ENCODE measurements at places on chromosomes 11 and 22.
A peak's percentile ranks its signal among the peaks of the same experiment; 100 is the strongest.

DNA sequence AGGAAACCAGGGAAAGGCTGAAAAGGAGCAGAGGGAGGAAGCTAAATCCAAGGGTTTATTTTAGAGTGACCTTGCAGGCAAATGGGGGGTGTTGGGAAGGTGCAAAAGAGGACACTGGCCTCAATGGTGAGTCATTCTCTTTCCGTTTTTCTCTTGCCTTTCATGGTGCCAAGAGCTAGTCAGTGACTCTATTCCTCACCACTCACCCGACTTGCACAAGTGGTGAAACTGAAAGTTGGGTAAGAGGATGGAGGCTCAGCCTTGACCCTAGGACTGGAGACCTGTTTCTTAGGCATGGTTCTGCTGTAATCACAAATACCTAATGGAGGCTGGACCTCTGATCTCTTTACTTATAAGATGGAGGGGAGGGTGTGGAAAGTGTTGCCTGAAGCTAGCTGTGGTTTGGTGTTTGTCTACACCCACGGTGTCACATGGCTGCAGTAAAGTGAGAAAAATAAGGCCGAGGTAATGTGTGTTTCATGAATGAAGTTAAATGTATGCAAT, 67.3 kb upstream of the CREB3L1 start:
- no peak for DNase-seq

DNA sequence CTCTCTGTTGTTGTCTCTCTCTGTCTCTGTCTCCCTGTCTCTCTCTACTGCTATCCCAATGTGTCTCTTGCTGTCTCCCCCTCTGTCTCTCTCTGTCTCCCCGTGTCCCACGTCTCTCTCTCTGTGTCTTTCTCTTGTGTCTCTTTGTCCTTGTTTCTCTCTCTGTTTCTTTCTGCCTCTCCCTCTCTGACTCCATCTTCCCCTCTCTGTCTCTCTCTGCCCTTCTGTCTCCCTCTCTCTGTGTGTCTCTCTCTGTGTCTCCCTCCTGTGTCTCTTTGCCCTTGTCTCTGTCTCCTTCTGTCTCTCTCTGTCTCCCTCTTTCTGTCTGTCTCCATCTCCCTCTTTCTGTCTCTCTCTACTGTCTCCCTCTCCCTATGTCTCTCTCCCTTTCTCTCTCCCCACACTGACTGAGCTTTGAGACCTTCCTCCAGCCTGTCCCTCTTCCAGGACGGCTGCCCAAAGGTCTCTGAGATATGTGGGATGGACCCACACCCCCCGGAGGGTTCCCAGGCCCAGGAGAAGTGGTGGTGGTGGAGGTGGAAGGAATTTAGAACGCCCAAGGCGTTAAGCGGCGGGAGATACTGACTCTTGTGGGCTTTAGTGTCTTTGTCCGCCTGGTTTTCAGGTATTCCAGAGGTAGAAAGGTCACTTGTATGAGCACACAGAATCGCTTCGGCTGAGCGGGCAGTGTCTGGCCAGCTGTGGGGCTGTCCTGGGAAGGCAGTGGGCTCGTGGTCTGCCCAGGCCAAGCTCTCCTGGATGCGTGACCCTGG, 65.5 kb upstream of the CCND1 start:
- no peak for DNase-seq

DNA sequence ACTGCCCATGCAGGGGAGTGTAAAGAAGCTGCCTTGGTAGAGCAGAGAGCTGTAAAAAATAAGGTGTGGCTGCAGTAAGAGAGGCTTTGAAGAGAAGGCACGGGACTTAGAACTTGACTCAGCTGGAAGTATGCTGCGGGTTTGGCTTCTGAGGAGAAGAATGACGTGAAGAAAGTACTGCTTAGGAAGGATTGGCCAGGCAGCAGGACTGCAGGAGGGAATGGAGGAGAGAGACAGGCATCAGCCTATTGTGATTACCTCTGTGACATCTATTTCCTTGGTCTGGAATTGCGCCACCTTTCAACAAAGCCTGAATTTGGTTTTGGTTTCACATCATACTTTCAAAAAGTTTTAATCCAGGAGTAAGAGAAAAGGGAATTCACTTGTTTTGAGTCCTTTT, 22.5 kb downstream of the PRRG4 start:
- no peak for DNase-seq

GRCh38 chr11:12315024-12315423, 62.3 kb upstream of the PARVA start:
- no peak for DNase-seq

DNA sequence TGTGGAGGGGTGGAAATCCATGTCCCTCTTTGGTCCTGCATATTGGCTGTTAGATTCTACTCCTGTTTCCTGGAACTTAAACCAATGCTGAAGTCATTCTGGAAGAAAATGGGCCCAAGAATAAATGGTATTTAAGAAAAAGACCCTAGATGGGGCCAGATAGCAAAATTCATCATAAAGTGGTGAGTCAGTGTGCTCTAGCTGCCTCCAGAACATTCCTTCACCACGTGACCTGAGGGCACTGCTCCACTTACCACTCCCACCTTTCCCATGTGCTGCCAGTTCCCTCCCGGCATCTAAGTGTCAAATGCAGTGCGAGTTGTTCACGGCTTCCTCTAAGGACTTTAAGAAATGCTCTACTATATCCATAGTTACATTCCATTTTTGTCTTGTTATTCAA, 30.9 kb upstream of the NAP1L4 start:
- DNase-seq, result no peak

- DNase-seq, result no peak
Observed at GRCh38 chr11:66056501-66056900, 4.3 kb downstream of the SF3B2 start.

- peak; percentile 26 for DNase-seq
Observed at GRCh38 chr11:126140926-126141280, 70.5 kb downstream of the RPUSD4 start.

- DNase-seq, result no peak
Observed at GRCh38 chr22:41229730-41230400, 10.9 kb downstream of the CHADL start.

DNA sequence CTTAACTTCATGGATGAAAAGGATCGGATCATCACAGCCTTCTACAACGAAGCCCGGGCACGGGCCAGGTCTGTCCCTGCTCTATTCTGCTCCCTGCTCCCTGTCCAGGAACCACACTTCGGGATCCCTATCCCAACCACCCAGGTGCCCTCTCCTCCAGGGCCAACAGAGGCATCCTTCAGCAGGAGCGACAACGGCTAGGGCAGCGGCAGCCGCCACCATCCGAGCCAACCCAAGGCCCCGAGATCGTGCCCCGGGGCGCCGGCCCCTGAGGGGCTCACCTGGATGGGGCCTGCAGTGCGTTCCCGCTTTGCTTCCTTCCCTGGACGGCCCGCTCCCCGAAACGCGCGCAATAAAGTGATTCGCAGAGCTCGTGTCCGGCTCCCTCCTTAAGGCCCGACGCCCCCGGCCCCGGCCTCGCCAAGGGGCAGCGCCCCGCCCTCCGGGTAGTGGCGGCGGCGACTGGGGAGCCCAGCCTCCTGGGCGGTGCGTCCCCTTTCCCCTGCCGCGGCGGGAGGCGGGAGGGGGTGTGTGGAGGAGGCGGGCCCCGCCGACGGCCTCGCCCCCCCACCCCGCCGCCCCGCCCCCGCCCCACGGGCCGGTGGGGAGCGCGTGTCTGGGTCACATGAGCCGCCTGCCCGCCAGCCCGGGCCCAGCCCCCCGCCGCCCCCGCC, at the start of gene VEGFB:
Gene VEGFB (plus strand): TSS at position 672 of the 674 bp plus-strand sequence. CDS start 250 bp downstream, outside the sequence.
- peak; percentile 52 for DNase-seq

DNA sequence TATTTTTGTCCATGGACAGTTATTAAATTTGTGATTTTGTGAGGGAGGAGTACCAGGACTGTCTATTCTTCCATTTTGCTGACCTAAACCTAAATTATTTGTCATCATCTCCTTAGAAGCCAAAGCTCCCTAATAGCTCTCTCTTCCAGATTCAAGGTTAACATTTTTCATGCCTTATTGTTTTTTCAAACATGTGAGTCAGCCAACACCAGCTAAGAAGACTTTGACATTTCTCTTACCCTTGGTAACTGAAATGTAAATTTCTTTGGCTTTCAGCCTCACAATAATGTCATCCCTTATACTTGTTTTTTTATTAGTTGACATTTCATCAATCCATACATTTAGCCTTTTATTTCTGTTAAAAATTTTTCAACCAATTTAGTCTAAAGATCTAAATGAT, 19.2 kb downstream of the OR52E1 start:
- no peak for DNase-seq

DNA sequence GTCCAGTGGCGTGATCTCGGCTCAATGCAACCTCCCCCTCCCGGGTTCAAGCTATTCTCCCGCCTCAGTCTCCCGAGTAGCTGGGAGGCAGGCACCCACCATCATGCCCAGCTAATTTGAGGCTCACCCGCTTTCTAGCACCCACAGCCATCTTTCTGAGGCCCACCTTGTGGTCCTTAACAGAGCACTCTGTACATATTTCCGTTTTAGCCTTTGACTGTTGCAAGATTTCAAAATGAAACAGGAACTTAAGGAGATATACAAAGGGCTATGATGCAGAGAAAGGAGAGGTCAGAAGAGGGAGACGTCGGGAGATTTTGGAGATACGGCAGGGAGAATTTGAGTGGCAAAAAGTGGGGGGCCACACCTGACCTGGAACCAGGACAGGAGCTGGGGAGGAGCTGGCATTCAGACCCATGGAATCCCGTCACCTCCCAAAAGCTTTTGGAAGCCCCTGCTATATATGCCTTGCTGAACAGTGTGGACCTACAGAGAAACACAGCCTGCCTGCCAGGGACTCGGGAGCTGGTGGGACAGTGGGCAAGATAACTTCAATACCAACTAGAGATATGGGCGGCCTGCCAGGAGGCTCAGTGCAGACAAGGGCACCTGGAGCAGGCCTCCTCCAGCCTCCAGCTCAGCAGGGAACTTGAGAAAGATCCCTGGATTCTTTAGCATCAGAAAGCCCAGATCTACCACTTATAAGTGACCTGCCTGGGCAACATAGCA, 8.0 kb upstream of the CLCF1 start:
- no peak for DNase-seq

GRCh38 chr11:27673979-27674663, 26.1 kb downstream of the BDNF start:
- no peak for DNase-seq

- peak; percentile 28 for DNase-seq
Observed at GRCh38 chr11:35619855-35620640, 1.8 kb downstream of the FJX1 start.

- no peak for DNase-seq
Observed at GRCh38 chr11:118120793-118121192, 31.8 kb downstream of the SCN4B start.

DNA sequence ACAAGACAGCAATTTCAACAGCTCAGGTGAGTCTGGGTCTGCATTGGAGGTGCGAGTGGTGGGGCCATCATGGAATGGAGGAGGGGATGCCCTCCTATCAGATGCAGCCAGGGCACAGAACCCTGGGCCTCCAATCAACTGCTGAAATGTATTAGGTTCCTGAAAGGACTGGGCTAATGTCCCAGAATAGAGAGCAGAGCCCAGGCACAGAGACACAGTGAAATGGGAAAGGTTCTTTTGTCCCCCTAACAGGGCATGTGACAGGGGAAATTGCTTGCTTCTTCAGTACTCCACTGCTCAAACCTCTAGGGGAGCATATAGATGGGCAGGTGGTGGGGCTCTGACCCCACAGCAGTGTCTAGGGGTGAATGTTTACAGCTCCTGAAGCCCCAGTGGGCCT, 87.3 kb upstream of the CLPB start:
- DNase-seq, result no peak

GRCh38 chr11:81059356-81059755, 1618.5 kb upstream of the TENM4 start:
- DNase-seq, result no peak

GRCh38 chr22:22812031-22812905, 75.3 kb upstream of the IGLL5 start:
- no peak for DNase-seq

GRCh38 chr22:23913306-23913660, 19.1 kb downstream of the MIF start:
- peak; percentile 46 for DNase-seq

DNA sequence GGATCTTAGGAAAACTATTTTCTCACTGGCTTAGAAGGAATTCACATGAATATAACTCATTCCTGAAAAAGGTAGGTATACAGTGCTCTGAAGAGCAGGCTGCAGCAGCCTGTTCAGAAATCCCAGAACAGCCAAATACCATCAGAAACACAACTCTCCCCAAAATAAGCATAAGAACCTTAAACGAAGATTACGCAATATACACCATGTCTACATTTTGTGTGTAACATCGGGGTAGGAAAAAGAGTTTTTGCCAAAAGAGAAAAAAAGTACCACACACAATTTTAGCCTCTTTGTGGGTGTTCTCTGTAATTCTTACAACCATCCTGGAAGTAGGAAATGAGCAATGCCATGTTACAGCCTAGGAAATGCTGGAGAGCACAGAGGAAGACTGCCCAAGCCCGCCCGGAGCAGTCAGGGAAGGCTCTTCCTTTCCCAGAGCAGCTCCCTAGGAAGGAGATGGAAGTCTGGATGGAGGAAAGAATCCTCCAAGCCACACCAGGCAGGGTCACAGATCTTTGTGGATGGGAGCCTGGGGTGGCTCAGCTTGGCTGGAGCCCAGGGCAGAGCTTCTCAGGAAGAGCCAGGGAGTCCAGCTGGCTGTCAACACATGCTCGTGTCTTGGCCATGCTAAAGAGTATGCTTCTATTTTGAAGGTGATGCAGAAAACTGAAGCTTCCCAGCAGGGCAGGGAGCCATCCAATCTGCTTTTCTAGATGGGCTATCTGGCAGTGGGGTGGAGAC, 49.7 kb upstream of the ARFGAP3 start:
- no peak for DNase-seq

GRCh38 chr11:13290221-13290980, 12.8 kb downstream of the BMAL1 start:
- DNase-seq, result no peak

GRCh38 chr11:112266410-112266778, 5.7 kb upstream of the PLET1 start:
- no peak for DNase-seq

DNA sequence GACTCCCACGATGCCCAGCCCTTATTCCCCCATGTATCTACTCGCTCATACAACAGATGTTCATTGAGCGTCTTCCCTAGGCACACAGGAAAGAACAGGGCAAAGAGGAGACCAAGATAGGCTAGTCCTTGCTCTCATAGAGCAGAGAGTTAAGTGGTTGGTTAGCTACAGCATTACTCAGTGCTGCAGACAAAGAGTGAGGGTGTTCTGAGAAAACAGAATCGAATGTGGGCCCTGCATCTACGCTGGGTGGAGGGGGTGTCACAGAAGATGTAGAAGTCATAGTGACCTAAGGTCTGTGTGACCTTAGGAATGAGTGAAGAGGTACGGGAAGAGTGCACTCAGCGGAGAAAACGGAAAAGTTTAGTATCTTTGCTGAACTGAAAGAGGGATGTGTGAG, 12.3 kb downstream of the PSMD13 start:
- DNase-seq, result no peak

- no peak for DNase-seq
Observed at GRCh38 chr22:50600967-50601668, 525 bp downstream of the MAPK8IP2 start.

- DNase-seq, result peak; percentile 70
Observed at GRCh38 chr11:68302670-68303069, 9.7 kb upstream of the LRP5 start.

DNA sequence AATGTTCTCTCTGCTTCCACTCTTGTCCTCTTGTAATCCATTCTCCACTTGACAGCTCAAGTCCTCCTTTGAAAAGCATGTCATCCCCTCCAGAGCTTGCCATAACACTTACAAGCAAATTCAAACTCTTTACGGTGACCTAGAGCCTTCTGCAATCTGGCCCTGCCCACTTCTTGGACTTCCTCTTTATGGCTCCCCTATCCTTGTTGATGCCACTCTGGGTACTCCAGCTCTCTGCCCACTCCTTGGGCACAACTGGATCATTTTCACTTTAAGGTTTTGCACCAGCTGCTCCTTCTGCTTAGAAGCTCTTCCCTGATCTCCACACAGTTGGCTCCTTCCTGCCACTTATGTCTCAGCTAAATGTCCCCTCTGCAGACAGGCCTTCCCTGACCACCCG, 217.9 kb downstream of the DSCAML1 start:
- DNase-seq, result no peak

- DNase-seq, result no peak
Observed at GRCh38 chr22:29108137-29108536, 35.3 kb downstream of the KREMEN1 start.

All from NCI-H2171 treated with DMSO at 0.1 percent for 48 hours (cell line).